ENCODE measurements at places on chromosomes 2 and 18.

GRCh38 chr2:219571311-219572236 lies at the start of gene OBSL1:
Gene OBSL1, minus strand, starts transcription at chr2:219571539. Its CDS starts 307 bp downstream, at chr2:219571232.
- no peak for DNase-seq

- no peak for DNase-seq
These were observed 3.6 kb downstream of the RPRM start for GRCh38 chr2:153474876-153475435.

- DNase-seq = no peak
These were observed 104.0 kb upstream of the MGAT5 start for GRCh38 chr2:134149904-134150303.

DNA sequence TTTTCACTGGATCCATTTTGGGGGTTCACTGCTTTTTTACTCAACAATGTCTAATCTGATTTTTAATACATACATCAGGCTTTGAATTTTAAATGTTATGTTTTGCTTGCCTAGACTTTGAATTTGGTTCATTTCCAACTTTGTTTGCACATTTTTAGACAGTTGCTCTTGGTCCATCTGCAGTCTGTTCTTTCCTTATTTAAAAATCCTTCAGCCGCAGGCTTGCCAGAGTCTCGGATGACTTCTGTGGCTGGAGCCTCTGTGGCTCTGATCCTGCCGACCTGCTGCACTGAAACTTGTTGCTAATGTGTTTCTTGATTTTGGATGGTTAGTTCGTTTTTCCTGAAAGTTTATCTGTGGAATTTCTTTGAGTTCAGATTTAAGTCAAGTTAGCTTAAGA lies 172.0 kb upstream of the ALKAL2 start:
- DNase-seq = no peak

DNA sequence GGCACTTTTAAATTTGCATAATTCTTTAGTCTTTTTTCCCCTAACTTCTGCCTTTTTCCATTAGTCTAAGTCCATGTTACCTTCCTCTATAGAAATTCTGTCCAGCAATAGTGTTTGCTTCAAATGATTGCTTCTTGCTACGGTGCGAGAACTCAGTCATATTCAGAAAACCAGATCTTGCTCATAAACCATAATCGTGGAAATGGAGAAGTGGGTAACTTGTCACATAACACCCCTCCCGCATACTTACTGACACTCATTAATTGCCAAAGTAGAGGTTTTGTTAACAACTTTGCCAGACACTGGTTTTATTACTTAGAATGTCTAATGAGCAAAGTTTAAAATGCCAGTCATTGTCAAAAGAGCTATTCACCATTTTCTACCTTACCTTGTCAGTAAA lies 94.3 kb upstream of the TWSG1 start:
- no peak for DNase-seq

DNA sequence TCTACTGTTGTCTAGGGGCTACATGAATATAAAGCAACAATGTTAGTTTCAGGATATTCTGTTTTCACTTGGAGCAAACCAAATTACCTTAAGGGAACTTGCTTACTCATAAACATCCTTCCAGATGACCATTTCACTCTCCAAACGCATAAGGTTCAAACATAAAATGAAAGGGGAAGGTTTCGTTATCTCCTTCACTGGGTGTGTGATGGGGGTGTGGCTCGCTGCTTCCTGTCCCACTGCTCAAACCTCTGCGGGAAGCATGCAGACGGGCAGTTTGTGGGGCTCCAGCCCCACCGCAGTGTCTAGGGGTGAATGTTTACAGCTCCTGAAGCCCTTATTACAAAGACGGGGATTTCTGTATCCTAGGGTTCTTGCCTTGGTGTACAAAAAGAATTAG lies 1310.9 kb upstream of the TMEFF2 start:
- no peak for DNase-seq

GRCh38 chr2:204687776-204688175 lies 142.5 kb downstream of the PARD3B start:
- no peak for DNase-seq

DNA sequence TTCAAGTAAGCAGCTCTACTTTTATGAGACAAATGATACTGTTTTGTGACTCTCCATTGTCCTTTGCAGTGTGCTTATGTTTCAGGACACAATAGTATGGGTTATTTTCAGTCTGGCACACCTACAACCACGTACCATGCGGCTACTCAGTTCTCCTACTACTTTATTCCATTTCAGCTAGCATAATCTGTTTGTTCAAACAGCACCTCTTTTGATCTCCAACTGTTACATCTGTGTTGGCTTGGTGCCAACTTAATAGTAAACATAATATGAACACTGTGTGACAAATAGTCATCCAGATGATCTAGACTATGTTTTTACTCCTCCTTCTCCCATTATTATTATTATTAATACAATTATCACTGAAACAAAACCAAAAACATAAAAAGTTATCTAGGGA lies 40.5 kb downstream of the MYO3B start:
- no peak for DNase-seq

- DNase-seq = peak; percentile 71
These were observed at the start of gene UGP2 for GRCh38 chr2:63841254-63842022. Gene UGP2, plus strand, starts transcription at chr2:63841896. Its CDS starts 290 bp downstream, at chr2:63842186.

DNA sequence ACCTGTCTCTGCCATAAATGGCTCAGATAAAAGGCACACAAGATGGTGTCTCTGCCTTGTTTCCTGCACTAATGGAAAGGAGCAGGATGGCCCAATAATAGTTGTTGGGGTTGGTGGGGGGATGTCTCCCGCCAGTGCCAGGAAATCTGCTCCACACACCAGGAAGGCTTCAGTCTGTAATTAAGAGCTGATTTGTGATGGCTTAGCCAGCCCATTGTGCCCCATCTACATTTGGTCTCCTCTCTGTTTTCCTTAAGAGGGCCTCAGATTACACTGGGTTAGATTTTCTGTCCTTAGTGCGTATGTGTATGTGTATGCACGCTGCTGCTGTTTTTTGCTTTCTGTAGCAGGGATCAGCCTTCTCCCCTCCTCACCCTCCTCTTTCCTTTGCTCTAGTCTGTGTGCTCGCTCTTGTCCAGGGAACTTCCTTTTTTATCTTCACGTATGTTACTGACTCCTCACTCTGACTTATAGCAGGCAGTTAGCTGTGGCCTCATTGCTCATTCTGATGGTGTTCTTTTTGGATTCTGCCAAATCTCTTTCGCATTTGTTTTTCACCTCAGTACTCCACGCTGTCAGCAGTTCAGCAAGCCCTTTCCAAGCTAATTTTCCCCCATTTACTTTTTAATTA lies 33.4 kb upstream of the MGAT5 start:
- no peak for DNase-seq

DNA sequence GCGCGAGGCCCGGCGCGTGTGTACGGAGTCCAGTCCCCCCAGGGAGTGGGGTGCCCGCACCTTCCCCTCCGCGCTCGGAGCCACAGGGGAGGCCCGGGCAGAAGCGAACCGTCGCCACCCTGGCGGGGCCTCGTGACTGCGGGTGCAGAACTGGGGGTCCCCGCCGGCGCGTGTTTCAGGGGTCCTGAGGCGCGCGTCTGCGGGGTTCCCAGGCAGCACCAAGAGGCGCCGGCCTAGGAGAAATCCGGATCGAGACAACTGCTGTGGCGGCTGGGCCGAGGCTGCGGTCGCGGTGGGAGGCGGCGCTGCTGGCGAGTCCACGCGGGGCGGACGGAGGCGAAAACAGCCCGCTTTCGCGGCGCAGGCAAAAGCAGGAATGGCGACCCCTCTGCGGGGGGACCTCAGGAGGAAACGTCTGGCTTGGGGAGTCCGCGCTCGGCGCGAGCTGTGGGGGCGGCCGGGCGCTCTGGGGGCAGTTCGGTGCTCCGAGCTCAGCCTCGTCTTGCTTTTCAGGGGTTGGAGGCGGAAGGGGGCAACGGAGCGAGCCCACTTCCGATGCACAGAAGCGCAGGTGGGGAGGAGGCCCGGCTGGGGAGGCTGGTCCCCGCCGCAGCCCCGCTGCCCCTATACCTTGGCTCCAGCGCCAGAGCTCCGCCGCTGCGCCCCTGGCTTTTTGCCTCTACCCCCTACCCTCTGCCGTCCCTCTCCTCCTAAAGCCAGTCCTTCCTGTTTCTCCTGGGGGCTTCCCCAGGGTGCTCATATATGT lies 81.5 kb upstream of the LDLRAD4 start:
- DNase-seq = peak; percentile 21

- DNase-seq = no peak
These were observed 39.3 kb downstream of the NAPG start for GRCh38 chr18:10564975-10565773.

- DNase-seq = no peak
These were observed 161.4 kb downstream of the PXDN start for GRCh38 chr2:1582891-1583341.

DNA sequence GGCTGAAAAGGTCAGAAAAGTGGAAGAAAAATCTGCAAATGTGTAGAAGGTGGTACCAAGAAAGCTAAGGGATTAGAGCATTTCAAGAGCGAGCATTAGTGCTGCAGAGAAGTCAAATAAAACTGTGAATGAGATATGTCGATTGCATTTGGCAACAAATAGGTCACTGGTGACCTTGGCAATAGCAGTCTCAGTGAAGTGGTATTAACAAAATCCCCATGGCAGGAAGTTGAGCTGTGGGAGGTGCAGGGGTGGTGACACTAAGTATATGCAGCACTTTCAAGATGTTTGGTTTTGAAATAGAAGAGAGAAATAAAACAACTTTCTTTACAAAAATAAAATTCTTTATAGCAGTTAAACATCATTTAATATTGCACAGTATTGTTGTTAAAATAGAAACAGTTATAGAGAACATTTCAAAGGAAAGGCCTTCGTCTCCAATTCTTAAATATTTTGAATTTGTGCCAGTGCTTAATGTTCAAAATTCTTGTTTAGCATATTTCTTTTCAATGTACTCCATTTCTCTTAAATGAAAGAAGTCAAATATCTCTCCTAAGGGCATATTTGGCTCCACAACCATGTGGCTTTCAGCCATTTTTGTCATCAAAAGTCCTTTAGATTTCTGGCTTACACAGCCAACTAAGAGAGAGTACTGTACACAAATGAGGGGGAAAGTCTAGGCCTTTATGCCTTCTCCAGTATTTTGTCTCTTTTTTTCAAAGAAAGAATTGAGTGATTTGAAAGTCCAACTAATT lies 443.0 kb upstream of the MMADHC start:
- DNase-seq = no peak

DNA sequence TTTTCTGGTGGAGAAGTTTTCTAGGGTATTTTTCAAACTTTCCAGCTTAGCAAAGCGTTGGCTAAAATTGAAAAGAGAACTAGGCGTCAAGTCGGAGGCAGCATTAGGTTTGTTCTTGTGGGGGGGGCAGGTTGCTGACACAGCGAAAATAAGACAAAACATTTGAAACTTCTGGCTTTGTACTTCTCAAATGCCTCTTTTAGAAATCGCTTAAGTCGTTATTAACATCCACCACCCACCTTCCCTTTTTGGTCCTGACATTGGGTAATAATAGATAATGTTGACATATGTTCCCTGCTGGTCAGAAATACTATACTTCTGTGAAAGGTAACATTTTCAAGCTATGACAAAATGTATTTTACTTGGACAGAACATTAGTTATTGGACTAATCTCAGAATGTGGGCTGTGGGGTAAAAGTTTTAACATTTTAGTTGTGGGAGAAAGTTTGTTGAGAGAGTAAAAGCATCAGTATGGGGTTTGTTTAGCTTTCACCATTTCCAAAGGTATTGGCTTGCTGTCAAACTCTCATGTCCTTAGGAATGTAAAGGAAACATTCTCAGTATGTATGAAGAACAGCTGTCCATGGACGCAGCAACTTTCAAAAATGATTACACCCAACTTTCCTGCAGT lies 88.1 kb upstream of the ZEB2 start:
- DNase-seq = no peak

- no peak for DNase-seq
These were observed 268.9 kb downstream of the SP3 start for GRCh38 chr2:173696274-173696673.

DNA sequence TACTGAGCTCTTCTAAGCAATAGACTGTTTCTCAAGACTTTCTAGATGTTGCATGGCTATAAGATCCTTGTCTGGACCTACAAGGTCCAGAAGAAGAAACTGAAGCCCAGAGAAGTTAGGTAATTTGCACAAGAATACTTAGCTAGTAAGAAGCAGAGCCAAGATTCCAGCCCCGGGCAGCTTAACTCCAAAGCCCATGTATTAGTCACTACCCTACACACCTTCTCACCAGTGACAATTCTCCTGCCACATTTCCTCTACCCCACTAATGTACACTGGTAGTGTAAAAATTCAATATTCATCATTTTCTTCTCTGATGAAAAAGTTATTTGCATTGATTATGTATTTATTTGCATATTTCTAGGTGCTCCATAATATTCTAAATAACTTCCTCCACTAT lies 95.5 kb upstream of the CREB1 start:
- no peak for DNase-seq

DNA sequence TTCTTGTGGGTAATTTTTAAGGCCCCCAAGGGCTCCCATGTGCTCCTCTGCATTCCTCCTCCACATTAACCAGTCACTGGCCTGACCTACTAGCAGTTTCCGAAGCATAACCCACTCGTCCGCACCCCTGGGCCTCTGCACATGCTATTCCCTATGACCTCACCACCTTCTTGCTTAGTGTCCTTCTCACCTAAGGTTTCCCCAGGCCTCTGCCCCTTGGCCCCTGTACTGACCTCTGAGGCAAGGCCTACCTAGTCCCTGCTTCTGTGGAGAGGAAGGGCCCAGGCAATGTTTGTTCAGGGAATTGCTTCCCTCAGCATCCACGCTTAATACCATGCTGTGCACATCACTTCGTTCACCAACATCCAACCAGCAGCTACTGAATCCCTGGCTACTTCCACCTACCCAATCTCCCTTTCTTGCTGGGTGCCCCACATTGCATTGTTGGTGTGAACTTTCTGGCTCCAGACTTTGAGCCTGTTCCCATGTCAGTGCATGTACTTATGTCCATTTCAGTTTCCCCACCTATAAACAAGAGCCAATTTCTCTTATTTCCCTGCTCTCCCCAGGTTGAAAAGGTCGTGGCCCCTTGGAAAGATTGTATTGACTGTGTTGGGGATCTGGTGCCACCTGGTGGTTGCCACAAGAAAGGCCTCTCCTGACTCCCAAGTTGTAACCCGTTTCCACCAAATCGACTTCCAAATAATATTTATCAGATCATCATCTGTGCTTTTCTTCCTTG lies 19.2 kb upstream of the TMEM177 start:
- no peak for DNase-seq

- DNase-seq = no peak
These were observed 34.8 kb downstream of the TOGARAM2 start for GRCh38 chr2:29015701-29016470.

DNA sequence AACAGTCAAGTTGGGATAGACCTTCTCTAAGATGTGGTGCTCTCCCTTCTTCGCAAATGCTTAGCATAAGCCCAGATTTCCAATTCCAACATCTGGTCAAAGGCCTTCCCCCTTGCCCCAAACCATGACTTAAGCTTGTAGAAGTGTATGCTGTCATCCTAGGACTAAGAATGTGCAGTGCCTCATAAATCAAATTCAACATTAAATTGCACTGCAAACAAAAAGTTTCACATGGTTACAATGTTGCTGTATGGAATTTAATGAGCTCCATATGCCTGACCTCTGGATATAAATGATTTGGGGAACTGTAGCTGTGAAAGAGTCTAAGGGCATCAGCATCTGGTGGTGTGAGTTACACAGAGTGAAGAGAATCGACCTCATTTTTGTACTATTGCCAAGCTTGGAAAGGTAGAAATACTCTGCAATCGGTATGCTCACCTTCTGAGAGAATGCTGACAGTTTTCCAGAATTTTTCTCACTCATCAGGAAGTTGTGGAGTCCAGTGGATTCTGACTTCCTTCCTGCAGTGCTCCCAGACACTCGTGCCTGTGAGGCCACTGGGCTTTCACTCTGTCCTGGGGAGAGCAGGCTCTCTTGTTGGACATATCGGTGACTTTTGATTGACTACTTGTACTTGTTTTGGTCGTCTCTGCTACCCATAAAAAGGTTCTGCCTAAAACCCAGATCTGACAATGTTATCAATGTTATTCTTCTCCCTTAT lies 40.6 kb downstream of the FASTKD2 start:
- no peak for DNase-seq

All from CD8-positive, alpha-beta T cell (primary cell).